Stimulated activated CD8-positive, alpha-beta memory T cell treated with anti-CD3 and anti-CD28 coated beads, Interleukin-7, amount 100 ng/mL, for 4 hours (primary cell): ENCODE measurements at places on chromosomes 2 and 18.
A peak's percentile ranks its signal among the peaks of the same experiment; 100 is the strongest.

DNA sequence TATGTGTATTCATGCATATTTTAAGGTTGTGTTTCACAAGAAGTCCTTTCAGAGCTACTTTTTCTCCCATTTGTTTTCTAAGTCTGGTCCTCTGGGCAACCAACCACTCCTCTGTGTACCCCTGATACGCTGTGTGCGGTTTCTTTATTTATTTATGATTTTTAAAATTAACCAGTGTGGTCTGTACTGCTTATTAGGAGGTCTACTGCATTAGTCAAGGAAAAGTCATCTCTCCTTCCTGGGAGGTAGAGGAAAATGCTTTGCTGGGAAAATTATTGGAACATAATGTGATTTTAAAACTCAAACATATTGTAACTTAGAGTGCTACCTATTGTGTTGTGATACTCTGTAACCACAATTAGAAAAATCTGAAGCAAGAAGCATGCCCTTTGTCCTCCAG is 1404.3 kb downstream of the SUCLG1 start:
- no peak for DNase-seq

DNA sequence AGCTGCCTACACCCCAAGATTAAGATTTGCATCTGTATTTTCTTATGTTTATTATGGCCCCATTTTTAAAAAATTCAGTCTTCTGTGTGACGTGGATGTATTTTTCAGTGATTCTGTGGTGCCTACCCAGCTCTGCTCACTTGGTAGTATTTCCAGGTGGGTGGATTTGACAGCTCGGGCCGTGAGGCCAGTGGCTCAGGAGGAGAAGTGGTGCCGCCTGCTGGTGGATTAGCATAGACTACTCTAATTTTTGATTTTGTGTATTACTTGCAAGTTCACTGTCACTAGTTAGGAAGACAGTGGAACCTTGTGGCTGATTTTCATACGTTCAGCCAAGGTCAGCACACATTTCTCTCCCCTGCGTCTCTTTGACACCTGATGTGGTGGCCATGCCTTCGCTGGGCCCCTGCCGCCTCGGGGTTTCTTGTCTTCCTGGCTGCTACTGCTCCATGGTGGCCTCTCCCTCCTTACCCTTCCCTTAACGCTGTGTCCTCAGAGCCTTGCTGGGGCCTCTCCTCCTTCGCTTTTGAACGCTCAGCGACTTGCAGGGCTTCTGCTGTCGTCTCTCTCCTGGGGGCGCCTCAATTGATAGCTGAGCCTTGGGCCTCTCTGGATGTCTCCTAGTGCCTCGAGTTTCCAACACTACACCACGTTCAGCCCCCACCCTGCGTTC is 89.4 kb downstream of the DGKD start:
- DNase-seq = peak; percentile 72

DNA sequence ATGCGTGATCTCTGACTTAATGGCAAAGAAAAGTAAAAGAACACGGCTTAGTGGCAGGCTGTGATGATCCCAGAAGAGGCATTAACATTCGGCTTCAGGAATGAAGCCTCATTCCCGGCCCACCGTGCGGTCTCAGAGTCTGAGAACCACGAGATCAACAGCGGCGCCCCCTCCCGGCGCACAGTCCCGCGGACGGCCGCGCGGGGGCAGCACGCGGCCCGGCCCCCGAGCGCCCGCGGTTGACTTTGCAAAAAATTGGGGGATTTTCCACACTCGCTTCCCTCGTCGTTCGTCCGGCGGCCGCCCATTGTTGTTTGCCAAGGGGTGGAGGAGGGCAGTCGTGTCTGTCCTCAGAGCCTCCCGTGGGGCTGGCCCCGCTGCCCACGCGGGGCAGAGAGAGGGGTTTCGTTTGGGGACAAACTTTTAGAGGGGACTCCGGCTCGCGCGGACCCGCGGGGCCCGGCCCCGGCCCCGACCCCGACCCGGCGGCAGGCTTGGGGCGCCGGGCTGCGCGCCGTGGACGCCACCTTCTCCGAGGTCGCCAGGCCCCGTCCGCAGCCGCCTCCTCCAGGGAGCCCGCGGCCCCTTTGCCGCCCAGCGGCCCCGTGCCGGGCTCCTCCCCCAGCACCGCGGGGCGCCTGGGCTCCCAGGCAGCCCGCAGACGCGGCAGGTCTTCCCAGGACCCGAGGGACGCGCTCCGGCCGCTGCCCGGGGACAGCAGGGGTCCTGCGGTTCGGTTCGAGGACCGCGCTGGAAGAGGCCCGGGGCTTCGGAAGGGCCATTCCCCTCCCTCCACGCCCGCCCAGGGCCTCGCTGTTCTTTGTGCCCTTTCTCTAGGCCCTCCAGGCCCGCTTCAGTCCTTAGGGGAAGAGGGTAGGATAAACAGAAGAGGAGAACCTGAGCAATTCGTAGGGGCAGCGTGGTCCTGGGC is 3.4 kb upstream of the HS6ST1 start:
- peak; percentile 72 for DNase-seq

- peak; percentile 33 for DNase-seq
Observed at GRCh38 chr2:26245231-26245732, 543 bp downstream of the HADHB start.

- DNase-seq = no peak
Observed at GRCh38 chr2:111662771-111663470, 221.1 kb downstream of the ANAPC1 start.

- no peak for DNase-seq
Observed at GRCh38 chr2:232903989-232904388, 33.9 kb downstream of the SNORC start.

- DNase-seq = no peak
Observed at GRCh38 chr18:13223311-13224143, 5.0 kb downstream of the LDLRAD4 start.

DNA sequence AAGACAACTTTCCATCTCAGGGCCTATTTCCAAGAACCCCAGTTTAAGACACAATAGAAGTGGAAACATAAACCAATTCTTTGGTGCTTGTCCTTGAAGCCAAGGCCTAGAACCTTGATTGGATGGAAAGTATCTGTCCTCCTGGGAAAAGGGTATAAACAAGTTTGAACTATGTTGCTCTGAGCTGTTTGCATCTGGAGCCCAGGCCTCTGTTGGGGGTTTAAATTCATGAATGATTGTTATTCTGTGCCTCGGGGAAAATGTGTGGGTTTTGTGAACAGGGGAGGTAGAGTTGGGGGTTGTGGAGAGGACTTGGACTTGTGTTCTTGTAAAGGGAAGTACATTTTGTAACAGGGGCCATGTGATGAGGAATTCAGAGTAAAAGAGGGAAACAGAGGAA is 406.1 kb downstream of the SLC4A3 start:
- DNase-seq = no peak

- no peak for DNase-seq
Observed at GRCh38 chr2:25905126-25905525, 26.8 kb upstream of the ASXL2 start.

GRCh38 chr2:142840436-142840835 is 37.0 kb upstream of the KYNU start:
- no peak for DNase-seq

- DNase-seq = no peak
Observed at GRCh38 chr2:46067501-46068305, 229.5 kb upstream of the EPAS1 start.
